ENCODE measurements at places on chromosomes 4 and X.
A peak's percentile ranks its signal among the peaks of the same experiment; 100 is the strongest.

- no peaks in the 10 kb centered on the region for H3K36me3 ChIP-seq
- H3K4me1 ChIP-seq: no peaks in the 10 kb centered on the region
- H3K27ac ChIP-seq: no peak overlapping the region
- DNase-seq: no peak
- H3K4me3 ChIP-seq: peak overlapping the region; percentile 61
These were observed 77.5 kb downstream of the RLIM start for GRCh38 chrX:74536832-74537371.

GRCh38 chr4:138805736-138806135 lies 209.8 kb upstream of the NOCT start:
- H3K27ac ChIP-seq: no peak overlapping the region
- no peak overlapping the region for H3K4me3 ChIP-seq
- H3K36me3 ChIP-seq: no peaks in the 10 kb centered on the region
- H3K27me3 ChIP-seq: peaks cover 7% of the 10 kb centered on the region
- H3K4me1 ChIP-seq: no peaks in the 10 kb centered on the region
- DNase-seq: no peak

DNA sequence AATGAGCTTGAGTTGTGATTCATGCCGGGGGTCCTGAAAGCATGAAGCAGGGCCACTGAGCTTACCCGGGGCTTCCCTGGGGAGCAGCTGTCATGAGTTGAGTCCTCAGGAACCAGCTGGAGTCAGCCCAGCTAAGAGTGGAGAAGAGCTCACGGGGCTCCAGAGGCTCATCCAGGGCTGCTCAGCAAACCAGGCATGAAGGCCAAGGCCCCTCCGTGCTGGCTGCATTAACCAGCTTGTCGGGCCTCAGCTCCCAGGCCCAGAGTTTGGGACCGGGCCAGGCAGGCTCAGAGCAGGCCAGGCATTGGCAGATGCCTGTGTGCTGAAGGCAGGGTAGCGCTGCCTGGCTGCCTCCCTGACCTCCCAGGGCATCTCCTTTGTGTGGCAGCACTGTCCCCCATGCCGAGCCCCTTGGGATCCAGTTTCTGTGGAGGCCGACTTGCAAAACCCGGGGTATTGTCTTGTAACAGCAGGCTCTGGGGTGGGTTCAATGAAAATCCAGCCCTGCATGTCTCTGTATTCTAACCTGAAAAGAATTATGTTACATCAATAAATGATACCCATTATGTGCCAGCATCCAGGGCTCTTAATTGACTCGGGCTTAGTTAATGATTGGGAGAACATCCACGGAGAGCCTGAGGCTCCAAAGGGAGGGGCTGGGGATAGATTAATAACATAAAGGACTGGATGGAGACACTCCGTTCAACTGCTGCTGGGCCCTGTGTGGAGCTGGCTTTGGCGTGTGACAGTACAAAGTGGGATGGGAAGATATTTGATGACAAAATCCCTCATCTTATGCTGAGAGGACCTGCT lies 68.0 kb upstream of the MSX1 start:
- H3K4me3 ChIP-seq: no peak overlapping the region
- no peak overlapping the region for H3K27ac ChIP-seq
- DNase-seq: no peak
- no peaks in the 10 kb centered on the region for H3K36me3 ChIP-seq
- H3K27me3 ChIP-seq: no peaks in the 10 kb centered on the region

- no peak overlapping the region for H3K27ac ChIP-seq
- H3K27me3 ChIP-seq: no peaks in the 10 kb centered on the region
- no peak for DNase-seq
- H3K4me3 ChIP-seq: no peak overlapping the region
These were observed 120.0 kb upstream of the CHRDL1 start for GRCh38 chrX:110915570-110915969.

DNA sequence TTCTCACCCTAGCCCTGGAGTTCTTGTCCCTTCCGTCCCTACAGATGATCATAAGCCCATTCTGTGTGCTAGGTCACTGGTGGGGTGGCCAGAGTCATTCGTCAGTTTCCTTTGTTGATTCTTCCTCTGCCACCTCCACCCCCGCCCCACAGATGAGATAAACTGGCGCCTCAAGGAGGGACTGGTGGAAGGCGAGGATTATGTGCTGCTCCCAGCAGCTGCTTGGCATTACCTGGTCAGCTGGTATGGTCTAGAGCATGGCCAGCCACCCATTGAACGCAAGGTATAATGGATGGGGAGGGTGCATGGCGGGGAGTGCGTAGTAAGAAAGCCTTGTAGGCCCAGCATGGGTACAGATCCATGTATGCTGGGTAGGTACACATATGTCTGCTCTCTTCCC lies 6.4 kb downstream of the USP11 start:
- H3K4me3 ChIP-seq: no peak overlapping the region
- no peak for DNase-seq
- no peaks in the 10 kb centered on the region for H3K27me3 ChIP-seq

GRCh38 chrX:151762802-151763201 lies 28.3 kb downstream of the CNGA2 start:
- no peaks in the 10 kb centered on the region for H3K36me3 ChIP-seq
- no peak overlapping the region for H3K27ac ChIP-seq
- no peak for DNase-seq

DNA sequence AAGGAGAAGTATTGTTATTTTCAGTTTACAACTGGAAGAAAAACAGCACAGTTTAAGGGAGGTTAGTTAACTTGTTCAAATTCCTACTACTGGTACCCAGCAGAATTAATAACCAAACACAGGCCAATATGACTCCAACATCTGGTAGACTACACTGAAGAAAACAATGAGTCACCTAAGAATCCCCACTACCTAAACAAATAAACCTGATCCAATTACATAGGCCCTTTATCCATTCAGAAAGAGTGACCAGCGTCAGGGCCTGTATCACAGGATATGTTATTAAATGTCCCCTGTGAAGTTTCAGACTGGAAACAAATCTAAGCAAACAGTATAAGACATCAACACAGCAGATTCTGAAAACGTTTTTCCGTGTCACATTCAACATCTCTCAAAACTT lies 492.5 kb upstream of the INTU start:
- H3K36me3 ChIP-seq: no peaks in the 10 kb centered on the region
- H3K4me1 ChIP-seq: no peaks in the 10 kb centered on the region
- no peak overlapping the region for H3K4me3 ChIP-seq
- DNase-seq: no peak
- no peaks in the 10 kb centered on the region for H3K27me3 ChIP-seq
- no peak overlapping the region for H3K27ac ChIP-seq

DNA sequence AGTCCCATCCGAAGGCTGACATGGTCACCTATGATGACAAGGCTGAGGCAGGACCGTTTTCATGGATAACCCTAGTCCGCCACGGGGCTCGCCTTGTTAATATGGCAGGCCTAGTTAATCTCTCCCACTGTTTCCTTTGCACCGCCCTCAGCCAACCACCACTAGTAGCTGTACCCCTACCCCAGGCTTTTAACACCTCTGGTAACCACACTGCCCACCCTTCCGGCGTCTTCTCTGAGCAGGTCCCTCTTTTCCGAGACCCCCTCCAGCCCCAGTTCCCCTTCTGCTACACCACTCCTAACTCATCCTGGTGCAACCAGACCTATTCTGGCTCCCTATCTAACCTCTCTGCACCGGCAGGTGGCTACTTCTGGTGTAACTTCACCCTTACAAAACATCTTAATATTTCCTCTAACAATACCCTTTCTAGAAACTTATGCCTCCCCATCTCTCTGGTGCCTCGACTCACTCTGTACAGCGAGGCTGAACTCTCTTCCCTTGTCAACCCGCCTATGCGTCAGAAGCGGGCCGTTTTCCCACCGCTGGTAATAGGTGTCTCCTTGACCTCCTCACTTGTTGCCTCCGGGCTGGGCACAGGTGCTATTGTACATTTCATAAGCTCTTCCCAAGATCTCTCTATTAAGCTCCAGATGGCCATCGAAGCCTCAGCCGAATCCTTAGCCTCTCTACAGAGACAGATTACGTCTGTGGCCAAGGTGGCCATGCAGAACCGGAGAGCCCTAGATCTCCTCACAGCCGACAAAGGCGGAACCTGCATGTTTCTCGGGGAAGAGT lies 964.4 kb downstream of the RPA4 start:
- H3K27me3 ChIP-seq: no peaks in the 10 kb centered on the region
- no peaks in the 10 kb centered on the region for H3K36me3 ChIP-seq
- no peak overlapping the region for H3K4me3 ChIP-seq
- H3K27ac ChIP-seq: no peak overlapping the region

- H3K27me3 ChIP-seq: no peaks in the 10 kb centered on the region
- no peaks in the 10 kb centered on the region for H3K36me3 ChIP-seq
- H3K4me3 ChIP-seq: no peak overlapping the region
- no peak overlapping the region for H3K27ac ChIP-seq
- no peak for DNase-seq
These were observed 176.5 kb downstream of the FBXW7 start for GRCh38 chr4:152359208-152360044.

- DNase-seq: no peak
- no peaks in the 10 kb centered on the region for H3K27me3 ChIP-seq
- H3K4me1 ChIP-seq: no peaks in the 10 kb centered on the region
These were observed 19.0 kb upstream of the DHX15 start for GRCh38 chr4:24603343-24603742.

GRCh38 chr4:8269535-8270417 lies at the start of gene HTRA3:
Gene HTRA3 (plus strand): TSS chr4:8269754. CDS start chr4:8269969, 215 bp downstream.
- H3K27me3 ChIP-seq: peaks cover 14% of the 10 kb centered on the region
- H3K4me1 ChIP-seq: no peaks in the 10 kb centered on the region
- H3K36me3 ChIP-seq: no peaks in the 10 kb centered on the region
- no peak for DNase-seq
- no peak within 1 kb of the TSS for H3K27ac ChIP-seq

- H3K4me1 ChIP-seq: no peaks in the 10 kb centered on the region
- DNase-seq: no peak
- no peaks in the 10 kb centered on the region for H3K27me3 ChIP-seq
- no peak overlapping the region for H3K27ac ChIP-seq
- H3K4me3 ChIP-seq: no peak overlapping the region
These were observed 48.2 kb downstream of the SPINK2 start for GRCh38 chr4:56773346-56773745.

DNA sequence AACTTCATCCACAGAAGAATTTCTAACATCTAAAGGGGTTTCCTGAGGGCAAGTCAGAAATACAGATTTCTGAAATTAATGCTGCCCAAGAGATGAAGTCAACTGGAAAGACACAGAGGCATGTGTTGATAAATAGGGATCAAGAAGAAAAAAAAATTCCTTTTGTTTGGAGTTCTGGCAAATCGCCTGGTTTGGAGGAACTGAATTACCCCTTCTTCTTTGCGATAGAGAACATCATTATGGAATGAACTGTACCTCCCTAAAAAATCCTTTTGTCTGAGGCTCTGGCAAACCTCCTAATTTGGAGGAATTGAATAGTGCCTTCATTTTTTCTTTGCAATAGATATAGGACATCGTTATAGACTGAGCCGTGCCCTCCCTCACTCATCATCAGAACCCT lies 200.9 kb downstream of the DHRSX start:
- no peak overlapping the region for H3K27ac ChIP-seq
- H3K36me3 ChIP-seq: no peaks in the 10 kb centered on the region
- H3K4me1 ChIP-seq: no peaks in the 10 kb centered on the region
- DNase-seq: no peak

DNA sequence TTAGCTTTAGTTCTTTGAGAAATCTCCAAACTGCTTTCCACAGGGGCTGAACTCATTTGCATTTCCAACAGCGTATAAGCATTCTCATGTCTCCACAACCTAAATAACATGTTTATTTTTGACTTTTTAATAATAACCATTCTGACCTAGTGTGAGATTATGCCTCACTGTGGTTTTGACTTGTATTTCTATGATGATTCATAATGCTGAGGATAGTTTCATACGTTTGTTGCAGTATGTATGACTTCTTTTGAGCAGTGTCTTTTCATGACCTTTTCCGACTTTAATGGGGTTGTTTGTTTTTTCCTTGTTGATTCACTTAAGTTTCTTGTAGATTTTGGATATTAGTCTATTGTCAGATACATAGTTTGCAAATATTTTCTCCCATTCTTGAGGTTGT lies 1833.0 kb upstream of the PCDH10 start:
- no peak overlapping the region for H3K27ac ChIP-seq
- DNase-seq: no peak
- no peaks in the 10 kb centered on the region for H3K27me3 ChIP-seq
- H3K4me3 ChIP-seq: no peak overlapping the region
- H3K4me1 ChIP-seq: no peaks in the 10 kb centered on the region

- DNase-seq: no peak
- no peaks in the 10 kb centered on the region for H3K36me3 ChIP-seq
- no peaks in the 10 kb centered on the region for H3K27me3 ChIP-seq
- H3K4me1 ChIP-seq: no peaks in the 10 kb centered on the region
- no peak overlapping the region for H3K27ac ChIP-seq
- no peak overlapping the region for H3K4me3 ChIP-seq
These were observed 1530.0 kb downstream of the PCDH18 start for GRCh38 chr4:136002316-136002715.

- no peak overlapping the region for H3K27ac ChIP-seq
- H3K4me3 ChIP-seq: no peak overlapping the region
- no peaks in the 10 kb centered on the region for H3K36me3 ChIP-seq
- no peak for DNase-seq
These were observed 193.8 kb downstream of the BCOR start for GRCh38 chrX:39903937-39904336.

GRCh38 chr4:152935631-152936445 lies at the start of gene FHDC1:
Gene FHDC1 (plus strand): TSS chr4:152936323. CDS start chr4:152943058, 6,735 bp downstream.
- H3K36me3 ChIP-seq: no peaks in the 10 kb centered on the region
- H3K4me3 ChIP-seq: peak within 1 kb of the TSS; percentile 67
- H3K27me3 ChIP-seq: peaks cover 18% of the 10 kb centered on the region
- no peak for DNase-seq
- H3K4me1 ChIP-seq: peaks cover 10% of the 10 kb centered on the region
- H3K27ac ChIP-seq: no peak within 1 kb of the TSS

GRCh38 chr4:26028793-26029567 lies 115.0 kb downstream of the SMIM20 start:
- H3K4me3 ChIP-seq: no peak overlapping the region
- H3K4me1 ChIP-seq: peaks cover 3% of the 10 kb centered on the region
- H3K27ac ChIP-seq: no peak overlapping the region
- no peaks in the 10 kb centered on the region for H3K36me3 ChIP-seq
- peak; percentile 9 for DNase-seq

- H3K4me3 ChIP-seq: no peak overlapping the region
- no peak overlapping the region for H3K27ac ChIP-seq
- no peak for DNase-seq
- no peaks in the 10 kb centered on the region for H3K36me3 ChIP-seq
These were observed 679.7 kb downstream of the FAT4 start for GRCh38 chr4:125994430-125994829.

- H3K4me1 ChIP-seq: no peaks in the 10 kb centered on the region
- H3K36me3 ChIP-seq: no peaks in the 10 kb centered on the region
- no peak for DNase-seq
- H3K4me3 ChIP-seq: no peak overlapping the region
- H3K27me3 ChIP-seq: no peaks in the 10 kb centered on the region
These were observed 4.8 kb upstream of the EXOSC9 start for GRCh38 chr4:121796283-121796682.

- no peaks in the 10 kb centered on the region for H3K27me3 ChIP-seq
- H3K27ac ChIP-seq: no peak overlapping the region
- DNase-seq: no peak
- no peaks in the 10 kb centered on the region for H3K36me3 ChIP-seq
- H3K4me3 ChIP-seq: no peak overlapping the region
These were observed 97.1 kb downstream of the IQCM start for GRCh38 chr4:149718500-149718899.

- no peak overlapping the region for H3K27ac ChIP-seq
- no peaks in the 10 kb centered on the region for H3K27me3 ChIP-seq
- no peak for DNase-seq
- no peaks in the 10 kb centered on the region for H3K4me1 ChIP-seq
These were observed 29.5 kb downstream of the TAPT1 start for GRCh38 chr4:16196482-16197393.

GRCh38 chrX:110684653-110685052 lies 111.0 kb downstream of the CHRDL1 start:
- H3K27me3 ChIP-seq: no peaks in the 10 kb centered on the region
- no peaks in the 10 kb centered on the region for H3K36me3 ChIP-seq
- H3K4me1 ChIP-seq: no peaks in the 10 kb centered on the region
